ENCODE measurements at places on chromosomes 2 and 18. TPM values are rescaled to one million over a fixed set of nuclear protein-coding genes. Genes with fewer than 3 reads are reported as not detected.

Gene C2orf66
- total RNA-seq: not detected

Gene LINC00305
- total RNA-seq: not detected

Gene ACOXL
- total RNA-seq: not detected

Gene ANTXR1
- 11.1 TPM for total RNA-seq

Gene LPIN1
- 13.5 TPM for total RNA-seq

Gene SERPINB3
- not detected for total RNA-seq

Gene ANAPC1
- total RNA-seq: 44.5 TPM

Gene TMEM247
- total RNA-seq: not detected

Gene NEU4
- not detected for total RNA-seq

Gene CERKL
- not detected for total RNA-seq

Gene SLC8A1
- 9.0 TPM for total RNA-seq

Gene CUL3
- total RNA-seq: 69.8 TPM

Gene ANKRD62
- total RNA-seq: not detected

Gene LBX2
- total RNA-seq: 1.7 TPM

Gene DNMT3A
- total RNA-seq: 17.7 TPM

Gene SSB
- 172 TPM for total RNA-seq

Gene WIPF1
- 15.1 TPM for total RNA-seq

Gene POTEC
- 2.9 TPM for total RNA-seq

Gene REG3A
- total RNA-seq: not detected

Gene LIMS2
- total RNA-seq: not detected

Gene TUBB8B
- total RNA-seq: not detected

Gene C2orf72
- total RNA-seq: 0.57 TPM

Gene B3GNT7
- total RNA-seq: 0.63 TPM

Gene HOXD8
- 9.9 TPM for total RNA-seq

Gene FKBP1B
- 8.5 TPM for total RNA-seq

Gene POLR1B
- 26.3 TPM for total RNA-seq

Gene AMER3
- not detected for total RNA-seq

Gene CPLX4
- not detected for total RNA-seq

Gene GALNT13
- not detected for total RNA-seq

Gene CNOT11
- total RNA-seq: 46.3 TPM

Gene IL36A
- not detected for total RNA-seq

Gene NXPH2
- 1.4 TPM for total RNA-seq
